NCI-H1694 (cell line): ENCODE measurements at places on chromosomes 6 and 20.

DNA sequence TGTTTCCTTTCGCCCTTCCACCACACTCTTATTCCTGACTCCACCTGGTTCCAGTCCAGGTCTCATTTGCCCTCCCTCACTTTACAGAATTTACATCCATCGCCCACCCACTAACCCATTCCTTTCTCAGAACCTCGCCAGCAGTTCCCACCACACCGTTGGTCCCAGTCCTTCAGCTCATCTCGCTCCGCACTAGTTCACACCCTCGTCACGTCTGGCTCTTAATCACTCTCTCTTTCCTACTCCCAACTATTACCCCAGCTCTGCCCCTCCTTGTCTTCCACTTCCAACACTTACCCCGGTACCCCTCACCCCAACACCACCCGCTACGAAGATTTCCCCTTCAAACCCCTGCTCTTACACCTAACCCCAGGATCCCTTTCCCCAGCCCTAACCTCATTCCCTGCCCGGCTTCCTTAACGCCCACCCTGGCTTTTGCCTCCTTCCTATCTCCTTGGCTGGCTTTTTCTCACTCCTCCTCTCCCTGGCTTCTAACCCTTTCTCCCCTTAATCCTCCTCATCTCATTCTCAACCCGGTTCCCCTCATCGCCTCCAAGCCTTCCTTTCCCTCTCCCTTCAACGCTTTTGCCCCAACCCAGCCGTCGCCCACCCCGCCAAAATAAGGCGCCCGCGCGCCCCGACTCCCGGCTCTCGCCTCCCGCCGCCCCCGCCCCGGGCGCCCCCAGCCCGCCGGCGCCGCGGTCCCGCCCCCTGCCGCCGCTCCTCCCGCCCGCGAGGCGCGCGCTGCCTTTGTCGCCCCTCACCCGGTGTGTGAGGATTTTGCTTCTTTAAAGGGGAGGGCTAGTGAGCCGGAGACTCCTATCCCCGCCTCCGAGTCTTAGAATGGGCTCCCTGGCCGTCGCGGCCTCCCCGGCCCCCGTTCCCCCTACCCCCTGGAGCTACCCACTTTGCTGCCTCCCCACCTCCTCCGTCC lies 542 bp downstream of the USP49 start:
- no peak for DNase-seq

DNA sequence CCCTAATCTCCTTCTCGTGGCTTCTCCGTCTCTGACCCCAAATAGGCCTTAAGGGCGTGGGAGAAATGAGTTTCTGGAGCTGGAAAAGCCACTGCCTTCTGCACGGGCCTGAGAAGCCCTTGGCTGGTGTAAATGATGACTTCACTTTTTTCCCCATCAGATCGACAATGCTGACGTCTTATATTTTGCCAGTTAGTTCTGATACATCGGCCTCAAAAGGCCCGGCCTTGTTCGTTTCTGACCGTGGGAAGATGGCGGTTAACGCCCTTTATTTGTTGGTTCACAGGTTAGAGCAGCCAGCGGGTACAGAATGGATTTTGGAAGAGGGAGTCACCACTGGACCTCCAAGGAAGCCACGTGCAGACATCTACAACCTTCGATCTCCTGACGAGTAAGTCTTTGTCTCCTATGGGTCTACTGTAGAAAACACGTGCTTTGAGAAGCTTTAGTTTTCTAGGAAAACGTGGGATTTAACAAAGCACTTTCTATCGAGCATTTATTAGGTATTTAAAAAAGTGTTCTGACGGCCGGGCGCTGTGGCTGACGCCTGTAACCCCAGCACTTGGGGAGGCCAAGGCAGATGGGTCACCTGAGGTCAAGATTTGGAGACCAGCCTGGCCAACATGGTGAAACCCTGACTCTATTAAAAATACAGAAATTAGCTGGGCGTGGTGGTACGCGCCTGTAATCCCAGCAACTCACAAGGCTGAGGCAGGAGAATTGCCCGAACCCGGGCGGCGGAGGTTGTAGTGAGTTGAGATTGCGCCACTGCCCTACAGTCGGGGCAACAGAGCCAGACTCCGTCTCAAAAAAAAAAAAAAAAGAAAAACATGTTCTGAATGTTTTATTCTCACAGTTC lies 1.2 kb upstream of the ZNFX1 start:
- no peak for DNase-seq

- DNase-seq: no peak
These were observed 76.1 kb upstream of the ANKEF1 start for GRCh38 chr20:9958693-9959092.

DNA sequence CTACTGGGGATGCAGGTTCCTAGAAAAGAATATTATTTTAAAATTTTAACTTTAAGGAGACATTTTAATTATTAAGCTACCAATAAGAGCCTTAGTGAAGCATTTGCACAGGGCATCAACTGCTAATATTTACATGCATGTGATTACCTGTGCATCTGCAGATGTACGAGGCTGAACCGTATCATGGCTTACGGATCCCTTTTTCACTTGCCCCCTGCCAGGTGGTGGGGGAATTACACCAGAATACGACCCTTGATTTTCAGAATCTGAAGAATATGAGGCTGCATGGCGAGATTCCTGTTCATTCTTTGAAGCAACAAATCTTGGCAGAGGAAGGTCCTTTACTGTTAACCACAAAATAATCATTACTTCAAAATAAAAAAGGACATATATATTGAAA lies 42.7 kb downstream of the REPS1 start:
- no peak for DNase-seq

GRCh38 chr20:63706852-63707557 lies 771 bp downstream of the ARFRP1 start:
- DNase-seq: no peak

GRCh38 chr6:52125139-52125538 lies 37.7 kb upstream of the PKHD1 start:
- DNase-seq: no peak

- DNase-seq: peak; percentile 52
These were observed 145.6 kb upstream of the MANEA start for GRCh38 chr6:95431637-95432228.

DNA sequence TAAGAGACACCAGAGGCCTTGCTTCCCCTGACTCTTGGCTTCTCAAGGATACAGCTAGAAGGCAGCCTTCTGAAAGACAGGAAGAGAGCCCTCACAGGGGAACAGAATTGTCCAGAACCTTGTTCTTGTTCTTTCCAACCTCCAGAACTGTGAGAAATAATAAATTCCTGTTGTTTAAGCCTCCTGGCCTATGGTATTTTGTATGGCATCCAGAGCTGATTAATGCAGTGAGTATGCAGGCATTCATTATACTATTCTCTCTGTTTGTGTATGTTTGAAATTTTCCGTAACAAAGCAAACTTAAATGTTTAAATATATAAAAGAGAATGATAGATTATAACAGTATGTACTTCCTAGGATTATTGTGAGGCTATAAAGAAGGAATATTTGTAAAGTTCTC lies 903.4 kb upstream of the FLRT3 start:
- no peak for DNase-seq

GRCh38 chr6:143594647-143595046 lies 83.1 kb upstream of the PHACTR2 start:
- no peak for DNase-seq
